ENCODE measurements at places on chromosomes 2 and 18.

- no peak for DNase-seq
Measured at GRCh38 chr2:20222014-20222768, 2.7 kb downstream of the SDC1 start.

- DNase-seq, result no peak
Measured at GRCh38 chr2:126877861-126878565, 20.7 kb upstream of the TEX51 start.

GRCh38 chr2:24613154-24613814, 122.2 kb downstream of the NCOA1 start:
- DNase-seq, result no peak

GRCh38 chr2:151083856-151084795, 177.5 kb downstream of the RBM43 start:
- no peak for DNase-seq

DNA sequence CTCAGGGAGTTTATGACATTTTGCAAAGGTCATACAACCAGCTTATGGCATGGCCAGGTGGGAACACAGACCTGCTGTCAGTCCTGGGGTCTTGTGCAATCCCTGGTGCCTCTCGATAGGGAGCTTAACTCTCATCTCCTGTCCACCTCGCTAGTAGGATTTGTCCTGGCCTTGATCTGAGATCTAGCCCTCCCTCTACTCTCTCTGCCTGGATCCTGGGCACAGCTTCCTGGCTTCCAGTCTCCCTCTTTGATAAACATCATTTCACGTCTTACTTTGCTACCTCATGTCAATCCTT, 13.8 kb downstream of the GALR1 start:
- DNase-seq, result no peak

DNA sequence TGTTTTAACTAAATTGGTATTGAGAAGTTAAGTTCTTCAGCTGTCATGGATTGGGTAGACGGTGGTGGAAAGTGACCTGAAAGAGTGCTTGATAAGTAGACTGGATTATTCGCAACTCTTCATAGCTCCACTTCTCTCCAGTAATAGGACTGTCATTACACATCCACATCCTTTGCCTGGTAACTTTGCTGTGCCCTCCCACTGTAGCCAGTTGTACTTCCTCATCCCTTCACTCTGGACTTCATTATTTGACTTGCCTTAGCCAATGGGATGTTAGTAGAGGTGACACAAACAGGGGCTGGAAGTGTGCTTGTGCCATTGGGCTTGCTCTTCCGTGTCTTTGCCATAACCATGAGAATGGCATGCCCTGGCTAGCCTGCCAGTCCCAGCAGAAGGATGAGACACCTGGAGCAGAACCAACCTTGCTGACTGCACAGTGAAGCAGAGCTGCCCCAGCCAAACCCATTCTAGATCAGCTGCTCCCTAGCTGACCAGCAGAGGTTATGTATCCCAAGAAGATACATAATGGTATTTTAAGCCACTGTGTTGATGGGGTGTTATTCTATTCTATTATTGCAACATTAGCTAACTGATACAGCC, 16.9 kb downstream of the QPCT start:
- DNase-seq, result no peak

DNA sequence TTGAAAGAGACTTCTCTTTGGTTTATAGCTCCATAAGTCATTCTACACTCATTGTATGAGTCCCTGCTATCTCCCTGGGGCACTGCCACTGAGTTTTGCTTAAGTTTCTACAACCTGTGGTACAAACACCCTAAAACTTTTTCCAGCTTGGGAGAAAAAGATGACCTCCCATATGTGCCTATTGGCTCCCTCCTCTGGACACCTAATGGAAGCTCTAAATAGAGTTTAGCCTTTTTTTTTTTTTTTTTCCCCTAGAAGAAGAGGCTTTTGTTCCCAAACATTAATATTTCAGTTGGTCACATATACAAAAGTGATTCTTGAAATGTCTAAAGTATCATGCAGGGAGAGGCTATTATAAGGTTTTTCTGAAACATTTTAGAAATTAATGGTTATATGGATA, 547.2 kb upstream of the TMEFF2 start:
- no peak for DNase-seq

- DNase-seq, result no peak
Measured at GRCh38 chr2:138626148-138626547, 124.6 kb downstream of the SPOPL start.

GRCh38 chr18:63454497-63454896, 22.3 kb upstream of the SERPINB5 start:
- no peak for DNase-seq

DNA sequence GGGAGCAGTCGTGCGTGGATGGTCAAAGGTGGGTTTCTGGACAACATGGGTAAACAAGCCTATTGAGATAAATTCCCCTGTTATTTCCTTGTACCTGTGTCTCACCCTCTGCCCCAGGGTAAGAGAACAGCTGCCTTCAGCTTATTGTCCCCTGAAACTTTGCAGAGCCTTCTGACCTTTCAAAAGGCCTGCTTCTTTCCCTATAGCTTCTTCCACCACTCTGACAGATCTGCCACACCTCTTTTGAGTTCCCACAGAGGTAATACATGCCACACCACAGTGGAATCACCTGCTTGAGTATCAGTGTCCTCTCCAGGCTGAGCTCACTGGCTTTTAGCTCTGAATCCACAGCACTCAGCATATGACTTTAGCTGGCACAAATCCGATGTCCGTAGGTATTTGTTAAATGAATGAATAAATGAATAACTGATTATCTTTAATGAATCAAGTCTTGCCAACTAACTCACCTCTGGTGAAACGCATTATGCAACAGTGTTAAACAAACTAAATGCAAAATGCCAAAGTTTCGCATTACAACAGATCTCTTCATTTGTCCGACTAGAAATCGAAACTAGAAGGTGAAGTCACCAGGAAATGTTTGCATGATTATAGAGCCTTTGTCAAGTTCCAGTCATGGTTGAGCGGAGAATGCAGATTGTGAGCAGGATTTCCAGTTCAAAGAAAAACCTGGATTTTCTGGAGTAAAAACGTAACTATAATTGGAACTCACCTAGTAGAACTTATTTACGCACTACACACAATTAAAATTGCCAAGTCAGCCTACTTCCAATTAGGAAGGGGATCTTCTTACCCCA, 16.4 kb downstream of the DYNAP start:
- DNase-seq, result no peak

DNA sequence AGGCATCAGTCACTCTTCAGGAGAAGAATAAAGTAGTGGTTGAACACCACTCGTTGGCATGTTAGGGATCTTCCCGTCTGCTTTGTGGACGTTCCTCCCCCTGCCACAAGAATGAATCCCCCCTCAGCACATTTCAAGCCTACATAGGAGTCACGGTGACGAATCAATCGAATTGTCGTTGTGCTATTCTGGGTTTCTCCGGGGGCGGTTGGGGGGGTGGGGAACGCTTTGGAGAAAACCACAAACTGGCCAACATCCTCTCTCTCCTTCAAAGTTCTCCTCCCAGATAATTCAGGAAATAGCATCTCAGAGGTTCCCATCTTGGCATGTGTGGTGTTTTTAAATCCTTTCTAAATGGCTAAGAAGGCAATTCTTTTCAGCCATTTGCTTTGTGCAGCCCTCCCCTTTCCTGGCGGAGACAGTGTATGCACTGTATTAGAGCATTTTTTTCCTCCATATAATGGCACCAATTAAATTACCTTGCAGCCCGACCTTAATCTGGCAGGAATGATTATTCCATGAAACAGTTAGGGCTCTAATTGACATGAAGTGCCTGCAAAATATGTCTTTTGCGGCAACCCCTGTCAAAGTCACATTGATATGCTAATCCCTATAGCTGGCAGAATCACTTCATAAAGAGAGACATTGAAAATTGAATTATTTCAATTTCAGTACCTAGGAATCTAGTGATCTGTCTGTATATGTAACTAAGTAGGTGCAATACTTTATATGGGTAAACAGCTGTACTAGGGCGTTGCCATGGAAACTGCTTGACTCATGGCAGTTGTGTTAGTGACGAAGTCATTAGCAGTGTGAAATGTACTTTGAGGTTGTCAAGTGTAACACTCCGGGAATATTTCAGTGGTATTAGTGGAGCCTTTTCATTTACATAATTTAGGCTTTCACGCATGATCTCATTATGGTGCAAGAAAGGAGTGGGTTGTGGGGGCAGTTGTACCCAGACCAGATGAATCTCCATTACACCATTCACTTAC, 323.4 kb upstream of the SLC14A2 start:
- DNase-seq, result no peak

GRCh38 chr2:159164457-159164911, 122.0 kb downstream of the WDSUB1 start:
- DNase-seq, result no peak

DNA sequence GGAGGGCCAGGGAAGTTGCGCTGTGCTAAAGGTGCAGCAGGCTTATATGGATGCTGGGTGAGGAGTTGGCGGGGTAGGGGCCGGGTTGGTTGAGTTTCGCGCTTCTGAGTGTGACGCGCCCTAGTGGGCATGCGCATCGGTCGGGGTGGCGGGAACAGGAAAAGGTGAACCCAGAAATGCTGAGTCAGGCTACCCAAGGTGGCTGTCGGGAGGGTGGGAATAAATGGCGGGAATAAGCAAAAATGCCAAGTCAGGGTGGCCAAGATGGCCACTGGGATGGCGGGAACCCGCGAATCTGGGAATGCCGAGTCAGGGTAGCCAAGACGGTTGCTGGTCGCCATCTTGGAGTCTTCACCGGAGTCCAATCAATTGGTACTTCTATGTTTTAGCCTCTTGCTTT, 580.0 kb downstream of the SUCLG1 start:
- DNase-seq, result no peak

DNA sequence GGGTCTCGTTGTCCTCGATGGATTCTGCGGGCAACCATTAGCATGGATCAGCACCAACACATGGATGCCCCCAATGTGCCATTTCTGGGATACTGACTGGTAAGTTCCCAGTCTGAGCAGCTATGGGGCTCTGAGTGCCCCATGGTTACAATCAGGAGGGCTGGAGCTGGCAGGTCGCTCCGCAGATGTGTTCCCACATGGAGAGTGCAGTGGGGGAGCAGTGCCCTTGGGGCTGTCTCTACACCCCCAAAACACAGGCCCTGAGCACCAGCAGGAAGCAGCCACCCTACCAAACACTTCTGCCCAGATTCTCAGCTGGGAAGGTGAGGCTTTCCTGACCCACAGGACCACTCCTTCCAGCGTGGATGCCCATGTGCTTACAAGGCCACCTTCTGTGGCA, 8.0 kb downstream of the NGEF start:
- DNase-seq, result no peak

- no peak for DNase-seq
Measured at GRCh38 chr2:4357121-4357520, 653.7 kb downstream of the DCDC2C start.
